ENCODE measurements at places on chromosomes 1 and 21.

- no peak for DNase-seq
These were observed 6.2 kb downstream of the NECTIN4 start for GRCh38 chr1:161082996-161083747.

DNA sequence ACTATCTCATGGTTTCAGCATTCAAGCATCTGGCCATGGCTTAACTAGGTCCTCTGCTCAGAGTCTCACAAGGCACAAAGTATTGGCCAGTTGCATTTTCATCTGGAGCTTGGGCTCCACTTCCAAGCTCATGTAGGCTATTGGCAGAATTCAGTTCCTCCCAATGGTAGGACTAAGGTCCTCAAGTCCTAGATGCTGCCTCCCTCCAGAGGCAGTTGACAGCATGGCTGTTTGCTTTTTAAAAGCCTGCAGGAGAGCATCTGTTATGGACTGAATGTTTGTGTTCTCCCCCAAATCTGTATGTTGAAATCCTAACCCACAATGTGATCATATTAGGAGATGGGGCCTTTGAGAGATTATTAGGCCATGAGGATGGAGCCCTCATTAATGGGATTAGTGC, 38.0 kb upstream of the HLX start:
- no peak for DNase-seq

DNA sequence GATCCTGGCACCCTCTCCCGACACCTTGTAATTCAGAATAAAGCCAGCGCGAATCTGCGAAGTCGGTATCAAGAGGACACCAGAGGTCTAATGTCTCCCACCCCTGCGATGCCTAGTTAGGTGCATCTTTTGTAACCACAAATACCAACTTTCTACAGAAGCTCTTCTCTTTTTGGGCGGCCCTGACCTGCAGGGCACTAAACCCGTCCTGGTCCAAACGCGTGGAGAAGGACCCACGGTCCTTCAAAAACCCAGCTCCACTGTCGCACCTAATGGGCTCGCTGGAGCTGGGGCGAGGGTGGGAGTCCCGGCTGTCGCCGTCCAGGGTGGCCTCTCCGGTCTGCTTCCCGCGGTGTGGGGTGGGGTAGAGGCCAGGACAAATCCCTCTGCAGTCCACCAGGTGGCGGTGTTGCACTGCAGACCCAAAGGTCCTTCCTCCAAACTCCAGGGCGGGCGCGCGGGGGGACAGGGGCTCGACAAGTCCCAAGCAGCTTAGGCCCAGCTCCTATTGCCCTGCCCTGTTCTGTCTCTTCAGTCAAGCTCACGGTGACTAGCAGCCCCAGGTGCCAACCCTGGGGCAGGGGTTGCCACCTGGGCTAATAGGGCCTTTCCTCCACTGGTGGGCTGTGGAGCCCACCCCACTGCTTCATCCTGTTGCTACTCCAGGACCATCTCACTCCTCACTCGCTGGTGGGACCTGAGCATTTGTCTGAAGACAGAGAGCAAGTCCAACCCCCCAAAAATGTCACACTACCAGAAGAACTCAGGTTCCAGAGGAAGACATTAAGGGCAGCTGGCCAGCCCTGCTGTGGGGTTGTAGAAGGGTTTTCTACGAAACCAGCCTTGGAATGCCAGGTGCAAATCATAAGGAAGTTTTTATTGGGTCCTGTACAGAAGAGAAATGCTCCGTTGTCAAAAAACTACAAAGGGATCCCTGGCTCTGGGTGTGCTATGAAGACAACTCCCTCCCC, 2.8 kb downstream of the HES3 start:
- DNase-seq = peak; percentile 69

DNA sequence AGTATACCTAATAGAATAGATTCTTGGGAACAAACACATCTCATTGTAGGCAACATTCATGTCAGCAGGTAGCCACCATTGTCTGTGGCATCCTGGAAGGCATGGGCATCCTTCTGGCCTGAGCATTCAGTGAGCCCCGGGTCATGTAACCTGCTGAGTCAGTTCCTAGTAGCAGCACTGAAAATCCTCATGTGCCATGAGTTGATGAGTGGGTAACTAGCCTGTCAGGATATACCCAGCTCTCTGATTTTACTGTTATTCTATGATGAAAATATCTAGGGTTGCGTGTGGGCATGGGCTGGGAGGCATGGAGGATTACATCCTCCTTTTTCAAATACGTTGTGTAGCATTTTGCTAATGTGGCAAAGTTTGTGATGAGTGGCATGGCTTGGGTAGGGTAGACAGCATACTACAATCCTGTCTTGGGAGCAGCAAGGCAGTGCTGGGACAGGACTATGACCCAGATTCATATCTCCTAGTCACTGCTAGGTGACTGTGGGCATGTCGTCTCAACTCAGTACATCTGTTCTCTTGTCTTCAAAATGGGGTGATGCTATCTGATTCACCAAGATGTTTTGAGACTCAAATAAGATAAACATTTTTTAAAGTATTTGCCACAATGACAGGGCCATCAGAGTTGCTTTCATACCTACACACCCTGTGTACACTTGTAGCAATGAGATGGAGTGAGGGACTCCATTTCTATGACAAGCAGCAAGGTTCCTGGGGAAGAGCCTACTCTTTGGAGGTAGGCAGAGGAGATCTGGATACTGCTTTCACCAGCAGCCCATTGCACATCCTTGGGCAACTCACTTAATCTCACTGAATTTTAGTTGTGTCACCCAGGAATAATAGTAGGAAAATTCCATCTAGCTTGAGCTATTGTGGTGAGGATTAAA, 62.5 kb downstream of the CD58 start:
- DNase-seq = no peak

DNA sequence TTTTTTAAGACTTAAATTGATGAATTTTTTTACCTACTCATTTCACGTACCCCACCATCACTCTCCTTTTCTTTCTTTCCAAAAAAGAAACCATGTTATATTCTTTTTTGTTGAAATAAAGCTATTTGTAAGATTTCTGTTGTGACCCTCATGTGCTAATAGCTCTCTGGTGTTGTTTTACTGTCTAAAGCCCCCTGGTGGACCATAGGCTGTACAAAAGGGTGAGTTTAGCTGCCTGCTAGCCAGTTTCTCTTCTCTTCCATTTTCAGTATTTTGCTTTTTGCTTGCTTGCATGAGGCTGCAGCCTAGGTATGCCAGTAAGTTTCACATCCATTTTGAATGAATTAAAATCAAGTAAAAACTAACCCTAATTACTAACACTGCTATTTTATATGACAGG, 15.6 kb upstream of the VAMP3 start:
- no peak for DNase-seq

DNA sequence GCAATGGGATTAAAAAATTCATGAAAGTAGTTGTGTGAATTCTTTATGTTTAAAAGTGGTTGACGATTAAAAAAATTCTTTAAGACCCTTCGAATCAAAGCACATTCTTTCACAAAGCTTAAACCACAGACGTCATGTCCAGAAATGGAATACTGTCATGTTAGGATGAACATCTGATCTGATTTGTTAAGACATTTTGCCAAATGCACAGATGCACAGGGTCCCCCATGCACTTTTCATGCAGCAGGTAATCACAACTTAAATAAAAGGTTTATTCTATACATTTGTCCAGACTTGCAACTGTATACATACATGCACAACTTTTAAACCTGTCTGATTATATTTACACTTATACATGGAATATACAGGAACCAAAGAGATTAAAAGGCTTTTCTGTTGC, 103.3 kb downstream of the NRIP1 start:
- no peak for DNase-seq

Measured in activated T-cell treated with anti-CD3 and anti-CD28 coated beads for 24 hours (primary cell).